ENCODE measurements at places on chromosomes 5 and 9. TPM values are rescaled to one million over a fixed set of nuclear protein-coding genes. Genes with fewer than 3 reads are reported as not detected.

The GDNF gene
- total RNA-seq: not detected

- peak; percentile 70 for DNase-seq
These were observed 410.6 kb downstream of the PSAT1 start for GRCh38 chr9:78707481-78707991.

The CDH12 gene
- not detected for total RNA-seq

DNA sequence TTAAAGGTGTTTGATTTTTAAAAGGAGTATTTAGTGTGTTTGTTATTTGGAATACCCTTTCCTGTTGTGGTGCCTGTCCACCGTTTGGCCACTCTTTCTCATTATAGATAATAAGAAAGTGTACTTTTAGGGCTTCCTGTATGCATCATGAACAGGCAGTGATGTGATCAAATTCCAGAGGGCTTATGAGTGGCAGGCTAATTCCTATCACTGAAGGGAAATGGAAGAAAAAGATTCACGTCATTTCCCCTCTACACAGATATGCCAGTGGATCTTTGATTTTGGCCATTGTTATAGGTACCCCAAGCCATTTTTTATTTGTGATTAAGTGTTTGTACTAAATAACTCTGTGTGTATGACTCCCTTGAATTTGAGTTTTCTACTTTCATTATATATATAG is 37.1 kb downstream of the RPS6 start:
- DNase-seq: no peak

DNA sequence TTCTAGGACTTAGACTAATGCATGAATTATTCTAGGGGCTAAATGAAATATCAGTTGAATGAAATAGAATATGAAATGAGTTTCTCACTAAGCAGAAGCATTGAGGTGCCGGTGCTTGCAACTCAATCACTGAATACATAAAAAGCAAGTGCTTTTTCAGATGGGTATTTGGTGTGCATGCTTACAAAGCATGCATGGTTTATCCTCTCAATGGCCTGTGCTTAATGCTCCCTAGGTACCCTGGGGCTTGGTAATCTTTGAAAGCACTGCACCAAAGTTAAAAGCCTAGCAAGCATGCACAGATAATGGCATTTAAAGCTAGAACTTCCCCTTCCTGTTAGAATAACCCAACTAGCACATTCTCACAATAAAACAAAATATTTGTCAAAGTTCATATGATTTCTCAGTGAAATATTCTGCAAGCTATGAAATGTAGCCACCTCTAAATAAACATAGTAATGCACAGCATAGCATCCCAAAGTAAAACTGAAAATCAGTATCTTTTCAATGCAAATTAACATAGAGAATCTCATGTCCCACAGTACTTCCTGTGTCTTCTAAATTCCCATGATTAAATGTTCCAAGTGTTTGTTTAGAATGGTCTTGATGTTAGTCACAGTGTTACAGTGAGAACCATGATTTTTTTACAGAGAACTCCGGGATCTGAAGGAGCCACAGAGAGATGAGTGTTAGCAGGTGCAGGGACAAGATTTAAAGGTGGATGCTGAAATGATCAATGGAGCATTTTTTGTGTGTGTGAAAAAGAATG is 143.4 kb upstream of the CDH6 start:
- DNase-seq: no peak

DNA sequence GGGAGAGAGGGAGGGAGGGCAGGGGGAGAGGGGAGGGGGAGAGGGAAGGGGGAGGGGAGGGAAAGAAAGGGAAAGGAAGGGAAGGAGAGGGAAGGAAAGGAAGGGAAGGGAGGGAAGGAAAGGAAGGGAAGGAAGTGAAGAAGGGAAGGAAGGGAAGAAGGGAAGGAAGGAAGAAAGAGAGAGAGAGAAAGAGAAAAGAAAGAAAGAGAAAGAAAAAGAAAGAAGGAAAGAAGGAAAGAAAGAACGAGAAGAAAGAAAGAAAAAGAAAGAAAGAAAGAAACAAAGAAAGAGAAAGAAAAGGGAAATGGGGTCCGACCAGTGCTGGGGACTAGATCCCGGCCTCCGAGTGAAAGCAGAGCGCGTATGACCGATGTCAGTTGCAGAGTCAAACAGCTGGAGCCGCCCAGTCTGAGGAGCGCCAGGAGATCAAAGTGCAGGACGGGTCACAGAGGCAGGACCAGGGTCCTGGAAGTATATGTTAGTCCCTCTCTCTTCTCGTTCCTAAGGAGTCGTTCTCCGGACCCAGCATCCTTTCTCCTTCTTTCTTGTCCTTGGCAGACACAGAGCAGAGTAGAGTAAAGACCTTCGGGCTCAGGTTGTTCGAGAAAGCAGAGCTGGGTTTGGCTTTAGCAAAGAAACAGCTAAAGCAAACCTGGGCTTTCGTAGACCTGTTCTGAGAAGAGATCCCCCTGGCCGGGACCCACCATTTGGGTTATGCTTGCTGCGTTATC is 305.4 kb upstream of the MSX2 start:
- DNase-seq: no peak

DNA sequence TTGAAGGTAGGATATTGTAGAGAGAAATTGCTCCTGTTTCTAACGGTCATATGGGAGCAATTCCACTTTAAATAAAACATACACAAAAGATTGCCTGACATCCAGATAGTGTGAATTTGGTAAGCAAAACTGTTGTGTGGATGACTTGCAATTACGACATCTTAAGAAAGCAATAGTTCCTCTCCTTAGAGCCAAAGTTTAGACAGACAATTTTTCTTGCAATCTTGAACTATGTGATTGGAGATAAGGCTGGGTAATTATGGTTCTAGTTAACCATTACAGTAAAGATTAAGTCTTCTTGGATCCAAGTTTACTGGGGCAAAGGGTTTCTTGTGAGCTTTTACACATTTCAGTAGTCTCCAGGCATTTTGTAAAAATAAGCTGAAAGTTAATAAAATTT is 1080.6 kb upstream of the CDH6 start:
- no peak for DNase-seq

DNA sequence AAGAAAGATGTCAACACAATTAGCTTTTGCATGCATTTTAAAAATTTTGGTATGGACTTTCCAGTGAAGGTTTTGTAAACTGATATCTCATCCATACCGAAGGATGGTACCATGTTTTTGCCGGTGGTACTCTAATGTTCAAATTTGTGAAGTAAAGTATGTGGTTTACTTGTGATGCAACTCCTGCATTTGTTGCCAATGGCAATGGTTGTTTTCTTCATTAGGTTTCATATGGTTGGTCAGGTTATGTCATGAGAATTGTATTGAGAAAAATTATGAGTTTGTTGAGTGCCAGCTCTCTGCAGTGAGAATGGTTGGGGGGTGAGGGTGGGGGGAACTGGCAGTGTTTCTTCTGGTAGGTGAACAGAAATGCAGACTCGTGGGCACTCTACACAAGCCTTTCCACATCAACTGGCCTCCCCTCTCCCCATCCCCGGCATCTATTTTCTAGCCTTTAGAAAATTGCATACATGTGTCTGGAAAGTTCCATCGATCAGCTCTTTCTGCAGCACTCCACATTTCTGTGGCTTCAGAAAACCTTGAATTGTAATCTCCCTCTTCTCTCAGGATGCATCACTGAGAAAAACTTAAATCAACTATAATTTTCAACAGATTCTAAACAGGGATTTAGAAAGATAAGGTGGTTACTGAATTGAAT is 107.7 kb downstream of the PDE4D start:
- no peak for DNase-seq

DNA sequence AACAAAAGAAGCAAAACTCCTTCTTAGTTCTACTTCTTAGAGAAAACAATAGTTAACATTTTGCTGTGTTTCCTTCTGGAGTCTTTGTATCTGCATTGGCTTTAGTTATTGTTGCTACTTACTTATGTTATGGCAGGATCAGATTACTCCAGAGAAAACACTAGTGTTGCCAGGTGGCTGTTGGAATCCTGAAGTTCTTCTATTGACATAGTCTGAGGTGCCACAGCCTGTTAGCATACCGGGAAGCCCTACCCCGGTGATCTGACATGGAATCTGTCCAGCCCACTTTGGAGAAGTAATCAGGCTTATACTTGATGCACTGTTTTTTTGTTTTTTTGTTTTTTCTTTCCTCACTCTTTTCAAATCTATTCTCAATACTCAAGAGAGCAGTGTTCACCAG is 68.5 kb upstream of the CEP78 start:
- no peak for DNase-seq

GRCh38 chr9:86614871-86615849 is 260.9 kb upstream of the TUT7 start:
- DNase-seq: no peak

- no peak for DNase-seq
These were observed 14.6 kb upstream of the GCNT1 start for GRCh38 chr9:76444322-76444929.

- DNase-seq: peak; percentile 74
These were observed 156.1 kb downstream of the SNX18 start for GRCh38 chr5:54673523-54674225.

The NR3C1 gene
- total RNA-seq: 233 TPM

GRCh38 chr5:27821681-27822080 is 783.3 kb upstream of the CDH9 start:
- no peak for DNase-seq

The SHC3 gene
- total RNA-seq: not detected

DNA sequence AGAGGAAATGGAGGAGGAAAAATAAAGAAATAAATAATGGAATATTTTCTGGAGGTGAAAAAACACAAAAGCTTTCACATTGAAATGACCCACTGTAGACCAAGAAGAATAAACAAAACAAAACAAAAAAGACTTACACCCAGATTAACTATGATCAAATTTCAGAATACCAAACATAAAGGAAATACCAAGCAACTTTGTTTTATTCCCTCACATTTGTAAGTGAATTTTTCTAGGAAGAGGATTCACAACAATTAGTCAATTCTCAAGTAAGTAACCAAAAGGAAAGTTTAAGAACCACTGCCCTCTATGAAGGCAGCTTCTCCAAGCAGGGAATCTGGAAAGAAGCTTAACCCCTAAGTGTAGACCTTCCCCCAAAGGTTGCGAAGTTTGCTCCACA is 29.6 kb upstream of the B4GALT1 start:
- DNase-seq: no peak

- DNase-seq: no peak
These were observed 2.4 kb upstream of the SNX2 start for GRCh38 chr5:122772446-122772845.

DNA sequence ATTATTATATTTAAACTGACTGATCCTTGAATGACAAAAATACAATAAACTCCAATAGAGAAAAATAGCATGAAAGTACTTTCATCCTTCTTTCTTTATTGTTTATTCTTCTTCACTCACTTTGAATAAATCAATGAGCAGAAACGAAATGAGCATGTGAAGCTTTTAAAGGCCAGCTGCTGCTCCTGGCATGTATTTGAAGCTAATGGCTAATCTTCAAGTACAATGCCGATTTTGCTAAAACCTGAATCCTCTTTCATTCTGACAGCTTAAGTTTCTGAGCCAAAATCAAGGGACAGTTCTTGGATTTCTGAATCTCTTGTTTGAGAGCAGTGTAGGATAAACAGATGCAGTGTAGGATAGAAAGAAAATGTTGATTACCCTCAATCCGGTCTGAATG is 237.3 kb downstream of the CDH10 start:
- no peak for DNase-seq

DNA sequence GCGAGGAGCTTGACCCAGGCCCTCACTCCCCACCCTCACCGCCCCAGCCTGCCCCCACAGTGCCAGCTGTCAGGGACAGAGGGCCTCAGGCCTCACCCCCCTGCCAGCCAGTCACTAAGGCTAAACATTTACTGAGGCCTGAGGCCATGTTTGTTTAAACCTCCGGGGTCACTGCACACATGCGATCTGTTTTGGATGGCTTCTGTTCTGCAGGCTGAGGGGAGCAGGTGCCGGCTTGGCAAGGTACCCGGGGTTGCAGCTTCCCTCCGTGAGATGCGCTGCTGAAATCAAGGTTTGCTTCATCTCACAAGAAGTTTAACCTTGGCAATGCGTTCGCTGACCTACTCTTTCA is 103.3 kb upstream of the BOD1 start:
- DNase-seq: no peak

DNA sequence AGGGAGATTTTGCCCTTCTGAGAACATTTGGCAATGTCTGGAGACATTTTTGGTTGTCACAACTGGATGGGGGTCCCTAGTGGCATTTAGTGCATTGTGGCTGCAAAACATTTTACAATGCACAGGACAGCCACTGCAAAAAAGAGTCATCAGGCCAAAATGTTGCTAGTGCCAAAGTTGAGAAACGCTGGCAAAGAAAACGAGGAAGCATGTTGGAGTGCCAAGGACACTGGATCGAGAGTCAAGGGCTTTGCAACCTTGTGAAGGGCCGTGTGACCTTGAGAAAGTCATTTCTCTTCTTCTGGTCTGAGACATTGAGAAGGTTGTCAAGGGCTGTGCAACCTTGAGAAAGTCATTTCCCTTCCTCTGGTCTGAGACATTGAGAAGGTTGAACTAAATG is 45.7 kb upstream of the FRRS1L start:
- no peak for DNase-seq

DNA sequence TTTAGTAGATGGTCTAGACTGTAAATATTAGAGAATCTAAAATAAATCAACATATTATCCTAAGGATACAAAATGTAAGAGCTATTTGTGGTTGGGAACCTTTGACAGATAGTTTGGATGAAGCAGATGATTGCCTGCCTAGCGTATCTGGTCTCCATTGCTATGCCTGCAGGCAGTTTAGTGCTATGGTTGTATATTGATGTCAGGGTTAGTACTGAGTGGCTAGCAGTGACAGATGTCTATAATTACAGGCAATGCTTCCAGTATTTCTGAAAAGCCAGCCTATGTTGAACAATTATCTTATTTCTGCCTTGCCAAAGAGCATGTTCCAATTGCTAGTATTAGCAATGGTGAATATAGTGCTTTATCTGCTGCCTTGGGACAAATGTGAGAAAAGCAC is 151.3 kb upstream of the TLX3 start:
- no peak for DNase-seq

The FAM153A gene
- total RNA-seq: 0.90 TPM
